ENCODE measurements at places on chromosomes 5 and 9. TPM values are rescaled to one million over a fixed set of nuclear protein-coding genes. Genes with fewer than 3 reads are reported as not detected.

DNA sequence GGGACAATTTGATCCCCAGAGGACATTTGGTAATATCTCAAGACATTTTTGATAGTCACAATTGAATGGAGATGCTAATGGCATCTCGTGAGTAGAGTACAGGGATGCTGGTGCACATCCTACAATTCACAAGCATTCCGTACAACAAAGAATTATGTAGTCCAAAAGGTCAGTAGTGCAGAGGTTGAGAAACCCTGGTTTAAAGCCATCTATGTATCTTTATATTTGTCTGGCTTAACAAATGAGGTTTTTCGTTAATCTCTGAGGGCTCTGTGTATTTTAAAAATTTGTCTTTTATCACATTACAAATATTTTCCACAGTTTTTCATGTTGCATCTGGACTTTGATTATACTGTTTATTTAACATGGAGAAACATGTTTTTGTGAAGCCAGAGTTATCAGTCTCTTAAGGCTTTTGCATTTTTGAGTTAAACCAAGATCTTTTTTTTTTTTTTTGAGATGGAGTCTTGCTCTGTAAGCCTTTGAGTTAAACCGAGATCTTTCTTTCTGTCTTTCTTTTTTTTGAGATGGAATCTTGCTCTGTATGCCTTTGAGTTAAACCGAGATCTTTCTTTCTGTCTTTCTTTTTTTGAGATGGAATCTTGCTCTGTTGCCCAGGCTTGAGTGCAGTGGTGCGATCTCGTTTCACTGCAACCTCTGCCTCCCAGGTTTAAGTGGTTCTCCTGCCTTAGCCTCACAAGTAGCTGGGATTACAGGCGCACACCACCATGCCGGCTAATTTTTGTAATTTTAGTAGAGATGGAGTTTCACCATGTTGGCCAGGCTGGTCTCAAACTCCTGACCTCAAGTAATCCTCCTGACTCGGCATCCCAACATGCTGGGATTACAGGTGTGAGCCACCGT is 2.8 kb downstream of the HSDL2 start:
- no peak for DNase-seq

Gene GLDC
- total RNA-seq = 1.8 TPM

- no peak for DNase-seq
These were observed 297.6 kb downstream of the NTRK2 start for GRCh38 chr9:84966876-84967830.

DNA sequence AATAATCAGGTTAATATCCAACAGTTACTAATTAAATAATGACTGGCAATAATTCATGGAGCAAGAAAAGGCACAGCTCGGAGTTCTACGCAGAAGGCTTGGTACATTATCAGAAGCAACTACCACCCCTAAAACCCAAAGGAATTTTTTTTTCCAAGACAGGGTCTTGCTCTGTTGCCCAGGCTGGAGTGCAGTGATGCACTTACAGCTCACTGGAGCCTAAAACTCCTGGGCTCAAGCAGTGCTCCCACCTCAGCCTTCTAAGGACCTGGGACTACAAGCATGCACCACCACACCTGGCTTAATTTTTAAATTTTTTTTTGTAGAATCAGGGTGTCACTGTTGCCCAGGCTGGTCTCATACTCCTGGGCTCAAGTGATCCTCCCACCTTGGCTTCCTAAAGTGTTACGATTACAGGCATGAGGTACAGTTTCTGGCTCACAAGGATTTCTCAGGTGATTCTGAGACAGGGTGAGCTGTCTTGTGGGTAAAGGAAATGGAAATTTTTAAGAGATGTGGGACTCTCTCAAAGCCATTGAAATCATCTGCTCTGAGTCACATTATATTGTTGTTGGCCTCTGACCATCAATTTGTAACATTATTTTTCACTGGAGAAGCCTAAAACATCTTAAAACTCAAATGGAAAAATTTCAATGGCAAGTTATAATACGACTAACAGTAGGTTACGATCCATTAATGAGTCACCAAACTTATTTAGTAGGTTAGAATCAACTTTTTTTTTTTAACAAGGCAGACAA is 19.7 kb upstream of the HSDL2 start:
- peak; percentile 16 for DNase-seq

- peak; percentile 43 for DNase-seq
These were observed 182.7 kb downstream of the PBX3 start for GRCh38 chr9:125929846-125930245.

DNA sequence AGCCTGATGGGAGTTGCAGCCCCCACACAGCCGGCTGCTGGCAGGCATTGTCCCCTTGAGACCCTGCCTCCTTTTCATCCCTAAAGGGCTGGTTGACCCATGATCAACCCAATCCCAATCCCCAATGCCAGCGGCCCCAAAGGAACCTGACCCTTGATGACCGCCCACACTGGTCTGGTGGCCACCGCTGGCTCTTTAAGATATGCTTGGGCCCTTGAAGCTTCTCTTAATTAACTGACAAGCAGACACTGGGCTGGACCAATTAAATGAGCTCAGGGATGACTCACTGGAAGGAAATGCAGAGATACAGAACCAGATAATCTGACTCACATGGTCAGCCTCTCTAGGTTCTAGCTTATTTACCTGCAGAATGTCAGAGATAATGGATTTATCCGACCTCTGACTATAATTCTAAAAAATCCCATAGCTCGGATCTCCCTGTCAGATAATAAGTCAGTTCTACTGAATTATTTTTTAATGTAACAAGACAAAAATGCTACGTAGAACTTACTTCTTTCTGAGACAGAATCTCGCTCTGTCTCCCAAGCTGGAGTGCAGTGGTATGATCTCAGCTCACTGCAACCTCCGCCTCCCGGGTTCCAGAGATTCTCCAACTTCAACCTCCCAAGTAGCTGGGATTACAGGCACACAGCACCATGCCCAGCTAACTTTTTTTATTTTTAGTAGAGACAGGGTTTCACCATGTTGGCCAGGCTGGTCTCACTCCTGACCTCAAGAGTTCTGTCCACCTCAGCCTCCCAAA is 11.1 kb upstream of the MLANA start:
- DNase-seq = peak; percentile 28

- no peak for DNase-seq
These were observed 216.0 kb downstream of the GABRG2 start for GRCh38 chr5:162283609-162284008.

Gene HAVCR1
- total RNA-seq = not detected

Gene GZMA
- not detected for total RNA-seq
